Urothelium cell line (cell line): ENCODE measurements at places on chromosomes 2 and 18.

GRCh38 chr2:74553892-74554819, at the start of the genes DOK1 and LOXL3:
DOK1 (plus strand) TSS chr2:74554720; CDS start chr2:74554755, 35 bp downstream.
LOXL3 (minus strand) TSS chr2:74553942; CDS start chr2:74552634, 1,308 bp downstream.
- peak; percentile 94 for DNase-seq

GRCh38 chr2:21003572-21004180, 40.2 kb downstream of the APOB start:
- DNase-seq = no peak

DNA sequence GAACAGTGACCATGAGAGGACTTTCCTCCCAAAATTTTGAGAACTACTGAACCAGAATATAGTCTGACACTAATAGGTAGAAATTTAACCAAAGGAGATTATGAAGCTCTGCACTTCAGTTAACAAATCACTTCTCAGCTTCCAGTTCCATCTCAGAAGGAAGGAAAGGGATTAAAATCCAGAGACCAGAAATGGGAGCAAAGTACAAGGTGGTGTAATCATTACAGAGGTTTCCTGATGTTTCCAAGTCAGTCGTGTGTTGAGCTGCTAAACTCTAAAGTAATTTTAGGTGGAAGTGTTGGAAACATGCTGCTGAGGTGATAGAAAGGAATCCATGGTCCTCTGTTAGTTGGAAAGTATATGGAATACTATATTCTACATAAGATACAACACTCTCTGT, 10.8 kb downstream of the TYMS start:
- no peak for DNase-seq

- DNase-seq = no peak
These were observed 545.8 kb downstream of the ARHGAP15 start for GRCh38 chr2:143675021-143675420.

GRCh38 chr2:127403460-127403859, 14.8 kb upstream of the PROC start:
- DNase-seq = no peak
